ENCODE measurements at places on chromosomes 2 and 18.

GRCh38 chr2:42071791-42072190 lies 24.0 kb downstream of the PKDCC start:
- DNase-seq: no peak

DNA sequence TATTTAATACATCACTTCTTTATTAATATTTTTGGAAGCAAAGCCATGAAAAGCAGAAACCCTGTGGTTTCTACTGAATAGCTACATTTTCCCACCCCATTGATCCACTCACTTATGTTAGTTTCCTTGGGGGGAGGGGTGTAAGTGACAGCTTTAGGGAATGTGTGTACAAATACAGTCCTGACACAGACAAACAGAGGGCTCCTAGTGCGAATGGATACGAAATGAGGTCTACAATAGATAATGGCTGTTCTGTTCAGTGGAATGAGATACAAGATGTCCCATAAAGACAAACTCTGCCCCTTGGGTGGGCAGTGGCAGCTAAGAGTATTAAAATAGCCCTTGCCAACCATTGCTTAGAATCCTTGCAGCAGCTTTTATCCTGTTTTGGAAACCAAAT lies 312.9 kb downstream of the NCKAP5 start:
- DNase-seq: no peak

DNA sequence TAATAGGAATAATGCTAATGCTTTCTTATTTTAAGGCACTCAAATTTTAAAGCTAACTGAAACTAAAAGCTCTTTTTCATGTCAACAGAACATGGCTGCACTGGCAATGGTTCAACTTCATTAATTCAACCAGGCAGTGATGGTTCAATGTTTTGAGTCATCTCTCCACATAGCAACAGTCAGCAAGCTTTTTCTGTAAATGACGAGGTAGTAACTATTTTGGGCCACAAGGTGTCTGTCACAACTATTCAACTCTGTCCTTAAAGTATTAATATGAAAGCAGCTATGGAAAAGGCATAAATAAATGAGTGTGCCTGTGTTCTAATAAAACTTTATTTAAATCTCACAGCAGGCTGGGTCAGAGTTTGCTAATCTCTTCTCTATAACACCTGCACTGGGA lies 1425.6 kb upstream of the PIK3C3 start:
- DNase-seq: no peak

DNA sequence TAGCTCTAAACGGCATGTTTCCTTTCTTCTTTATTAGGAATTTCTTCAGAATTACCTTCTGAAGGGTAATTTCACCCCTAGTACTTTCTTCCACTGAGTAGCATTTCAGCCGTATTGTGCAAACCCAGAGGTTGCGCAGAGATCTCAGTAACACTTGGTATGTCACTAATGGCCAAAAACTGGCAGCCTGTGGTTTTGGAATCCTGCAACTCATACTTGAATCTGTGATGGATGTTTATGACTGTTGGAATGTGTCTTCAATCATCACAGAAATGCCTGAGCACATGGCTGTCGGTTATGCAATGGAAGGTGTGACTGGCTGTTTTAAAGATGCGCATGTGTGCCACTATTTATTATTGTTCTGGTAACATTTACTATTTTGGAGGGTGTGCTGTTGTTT lies 100.0 kb downstream of the COLEC12 start:
- no peak for DNase-seq

GRCh38 chr2:151999053-151999452 lies 99.8 kb downstream of the CACNB4 start:
- peak; percentile 39 for DNase-seq

GRCh38 chr2:223923976-223924375 lies 21.2 kb downstream of the WDFY1 start:
- DNase-seq: no peak

GRCh38 chr2:32937602-32938448 lies 8.9 kb upstream of the LTBP1 start:
- DNase-seq: no peak

- no peak for DNase-seq
Measured at GRCh38 chr2:70808983-70809958, 11.1 kb downstream of the CLEC4F start.

DNA sequence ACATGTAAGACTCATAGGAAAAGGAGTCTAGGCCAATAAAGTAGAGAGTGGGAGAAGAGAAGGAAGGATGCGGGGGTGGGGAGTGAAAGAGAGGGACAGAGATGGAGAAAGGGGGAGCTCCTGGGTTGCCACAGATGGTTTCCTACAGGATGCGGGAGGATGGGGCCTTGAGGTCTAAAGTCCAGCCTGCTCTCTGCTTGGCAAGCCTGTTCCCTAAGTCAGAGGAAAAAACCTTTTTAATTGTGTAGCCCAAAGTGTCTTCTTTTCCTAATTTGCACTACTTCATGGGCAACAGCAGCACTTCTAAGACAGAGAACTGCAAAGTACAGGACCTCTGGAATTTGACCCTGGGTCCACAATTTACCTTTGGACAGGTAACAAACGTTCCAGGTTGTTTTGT lies 1.4 kb upstream of the FAM110C start:
- no peak for DNase-seq

DNA sequence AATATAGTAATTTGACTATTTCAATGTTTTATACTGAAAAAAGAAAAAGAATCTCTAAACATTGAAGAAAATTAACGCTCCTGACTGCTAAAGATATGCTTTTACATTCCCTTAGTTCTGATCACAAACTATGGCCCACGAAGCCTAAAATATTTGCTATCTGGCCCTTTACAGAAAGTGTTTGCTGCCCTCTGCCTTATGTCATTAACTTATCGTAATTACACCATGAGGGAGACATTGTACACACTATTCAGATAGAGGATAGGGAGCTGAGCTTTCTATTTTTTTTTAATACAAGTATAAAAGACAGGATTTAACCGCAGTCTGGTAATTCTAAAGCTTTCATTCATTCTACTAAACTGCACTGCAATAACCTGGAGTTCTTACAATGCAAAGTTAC lies 393.1 kb upstream of the DCC start:
- DNase-seq: no peak

DNA sequence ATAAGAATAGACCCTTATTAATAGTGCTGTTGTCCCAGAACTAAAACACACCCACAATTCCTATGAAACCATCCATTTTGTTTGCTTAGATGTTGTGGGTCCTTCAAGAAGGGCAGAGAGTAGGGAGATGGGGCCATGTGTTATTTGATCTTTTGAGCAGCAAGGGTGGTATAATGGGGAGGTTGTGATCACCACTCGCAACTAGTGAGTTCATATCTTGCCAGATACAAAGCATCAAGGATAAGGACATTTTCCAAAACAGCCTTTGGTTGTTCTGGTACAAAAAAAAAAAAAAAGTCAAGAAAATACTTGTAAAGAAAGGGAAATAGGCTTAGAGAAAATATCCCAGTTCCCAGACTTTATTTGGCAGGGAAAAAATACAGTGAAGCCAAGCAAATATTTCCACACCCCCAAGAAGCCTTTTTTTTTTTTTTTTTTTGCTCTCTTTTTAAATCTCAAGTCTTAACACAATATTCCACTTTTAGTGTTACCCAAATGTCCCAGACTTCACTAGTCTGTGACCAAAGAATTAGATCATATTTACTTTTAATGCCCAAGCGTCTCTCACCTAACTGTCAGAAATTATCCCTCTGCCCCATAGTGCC lies 54.1 kb downstream of the ANTXR1 start:
- DNase-seq: no peak

DNA sequence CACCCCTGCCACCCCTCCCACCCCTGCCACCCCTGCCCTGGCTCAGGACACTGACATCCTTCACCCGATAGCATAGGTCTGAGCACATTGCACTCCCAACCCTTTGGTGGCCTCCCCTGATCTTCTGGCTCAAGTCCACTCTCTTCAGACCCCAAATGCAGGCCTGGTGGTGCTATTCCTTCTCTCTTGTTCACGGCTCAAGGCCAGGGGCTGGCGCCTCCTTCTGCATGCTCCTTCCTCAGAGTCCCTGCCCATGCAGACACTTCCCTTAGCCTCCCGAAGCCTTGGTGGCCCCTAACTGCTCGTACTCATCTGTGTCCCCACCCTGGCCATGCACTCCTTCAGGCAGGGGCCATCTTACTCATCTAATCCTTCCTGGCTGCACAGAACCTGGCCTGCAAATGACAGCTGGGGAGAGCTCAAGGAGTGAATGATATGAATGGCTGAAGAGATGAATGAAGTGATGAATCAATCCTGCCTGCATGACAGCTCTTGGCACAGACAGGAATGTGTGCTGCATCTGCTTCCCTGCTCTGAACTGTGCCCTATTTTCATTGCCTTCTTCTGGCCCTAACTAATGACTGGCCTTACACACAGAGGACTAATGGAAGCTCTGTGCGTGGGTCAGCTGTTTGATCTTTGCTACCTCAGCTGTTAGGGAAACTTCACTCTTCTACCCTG lies 290.8 kb downstream of the DYSF start:
- DNase-seq: no peak

DNA sequence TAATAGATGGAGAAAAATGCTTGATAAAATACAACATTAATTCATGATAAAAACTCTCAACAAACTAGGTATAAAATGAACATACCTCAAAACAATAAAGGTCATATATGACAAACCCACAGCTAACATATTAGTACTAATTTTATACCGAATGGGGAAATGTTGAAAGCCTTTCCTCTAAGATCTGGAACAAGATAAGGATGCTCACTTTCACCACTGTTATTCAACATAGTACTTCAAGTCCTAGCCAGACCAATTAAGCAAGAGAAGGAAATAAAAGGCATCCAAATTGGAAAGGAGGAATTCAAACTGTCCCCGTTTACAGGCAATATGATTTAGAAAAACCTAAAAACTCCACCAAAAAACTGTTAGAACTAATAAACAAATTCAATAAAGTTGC lies 61.5 kb upstream of the CTIF start:
- DNase-seq: no peak

- no peak for DNase-seq
Measured at GRCh38 chr2:118732432-118732831, 115.0 kb downstream of the EN1 start.

DNA sequence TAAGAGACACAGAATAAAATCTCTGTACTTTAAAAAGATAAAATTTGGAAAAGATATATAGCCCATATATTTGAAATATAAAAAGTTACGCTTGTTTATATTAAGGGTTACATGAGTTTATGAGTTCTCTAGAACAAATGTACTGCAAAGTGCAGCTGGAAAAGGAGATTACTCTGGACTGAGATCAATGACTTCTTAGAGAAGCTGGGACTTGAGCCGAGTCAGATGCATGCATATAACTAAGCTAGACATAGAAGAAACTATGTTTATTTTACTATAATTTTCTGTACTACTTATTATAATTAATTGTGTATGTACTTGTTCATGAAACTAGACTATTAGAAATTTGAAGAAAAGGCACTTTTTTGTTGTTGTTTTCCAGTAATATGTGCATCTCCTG lies 170.3 kb upstream of the NXPH2 start:
- DNase-seq: no peak

DNA sequence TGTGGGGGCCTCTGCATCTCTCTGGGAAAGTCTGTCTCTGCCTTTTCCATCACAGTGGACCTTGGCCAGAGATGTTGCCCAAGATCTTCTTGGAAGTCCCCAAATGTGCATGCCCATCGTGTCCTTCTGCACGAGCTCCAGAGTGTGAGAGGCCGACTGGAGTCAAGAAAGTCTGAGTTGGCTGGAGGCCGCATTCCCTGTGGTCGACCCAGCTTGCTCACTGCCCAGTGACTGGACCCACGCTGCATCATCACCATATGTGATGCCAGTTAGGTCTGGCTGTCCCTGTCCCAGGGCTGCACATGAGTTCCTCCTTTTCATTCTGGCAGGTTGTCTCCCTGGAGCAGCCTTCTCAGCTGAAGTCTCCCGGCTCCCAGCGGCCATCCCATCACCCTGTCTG lies 93.8 kb downstream of the ARL4C start:
- no peak for DNase-seq

DNA sequence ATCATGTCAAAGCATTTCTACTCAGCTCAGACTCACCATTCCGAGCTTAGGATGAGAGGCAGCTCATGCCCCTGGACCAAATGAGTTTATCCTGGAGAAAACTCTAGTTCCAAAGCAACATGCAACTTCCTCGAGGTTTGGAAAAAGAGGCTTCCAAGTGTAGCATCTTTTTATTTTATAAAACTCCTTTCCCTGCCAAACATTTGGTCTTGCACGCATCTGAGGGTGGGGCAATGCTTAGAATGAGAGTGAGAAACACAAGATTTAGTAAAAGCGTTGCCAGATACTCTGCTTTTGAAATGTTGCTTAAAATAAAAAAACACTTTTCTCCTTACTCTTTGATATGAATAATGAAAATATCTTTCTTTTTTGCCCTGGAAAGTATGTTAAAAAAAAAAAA lies 151.5 kb downstream of the NCKAP5 start:
- DNase-seq: no peak

- DNase-seq: no peak
Measured at GRCh38 chr2:160301420-160301819, 101.3 kb upstream of the ITGB6 start.

- no peak for DNase-seq
Measured at GRCh38 chr2:6336752-6337471, 528.8 kb downstream of the CMPK2 start.

- DNase-seq: no peak
Measured at GRCh38 chr2:202717598-202718310, 83.0 kb downstream of the FAM117B start.

DNA sequence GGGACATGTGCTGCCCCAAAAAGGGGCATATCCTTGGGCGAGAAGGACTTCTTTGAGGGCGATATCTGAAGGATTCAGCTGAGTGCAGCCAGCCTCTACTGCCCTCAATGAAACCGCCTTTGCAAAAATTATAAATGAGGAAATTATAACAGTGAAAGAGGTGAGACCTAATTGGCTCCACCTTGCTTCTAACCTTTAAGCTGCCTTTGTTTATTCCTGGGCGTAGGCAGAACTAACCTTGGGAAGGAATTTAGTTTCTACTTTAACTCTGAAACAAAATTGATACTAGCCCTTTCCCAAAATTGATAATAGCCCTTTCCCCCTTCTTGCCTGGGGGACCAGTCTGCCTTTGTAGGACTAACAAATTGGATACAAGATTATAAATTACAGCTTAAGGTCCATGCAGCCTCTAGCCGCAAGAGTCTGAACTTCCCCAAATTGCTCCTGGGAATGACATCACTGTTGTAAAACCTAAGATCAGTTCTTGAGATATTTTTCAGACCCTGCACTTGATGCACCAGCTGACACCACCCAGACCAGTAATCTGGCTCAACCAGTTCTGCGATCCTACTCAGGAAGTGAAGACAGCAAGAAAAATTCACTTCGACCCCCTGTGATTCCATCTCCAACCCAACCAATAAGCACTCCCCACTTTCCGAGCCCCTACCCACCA lies 36.0 kb upstream of the ASAP2 start:
- DNase-seq: no peak

DNA sequence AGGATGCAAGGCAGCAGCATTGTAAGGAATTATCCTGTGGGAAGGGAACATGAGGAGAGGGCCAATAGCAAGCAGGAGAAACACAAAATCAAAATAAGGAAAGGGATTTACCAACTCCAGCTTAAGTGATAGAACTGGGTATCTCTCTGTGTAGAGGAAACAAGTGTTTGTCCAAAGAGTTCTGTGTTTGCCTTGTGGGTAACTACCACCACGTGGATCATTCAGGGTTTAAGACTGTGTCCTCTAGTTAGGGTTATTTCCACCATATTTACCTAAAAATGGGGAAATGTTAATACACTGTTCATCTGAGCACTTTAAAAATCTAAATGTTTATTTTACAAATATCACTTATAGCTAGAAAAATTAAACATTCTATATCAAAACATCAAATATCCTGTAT lies 283.3 kb downstream of the EIPR1 start:
- no peak for DNase-seq
